ENCODE measurements at places on chromosomes 6 and 20.

GRCh38 chr6:122422614-122423267 is 23.3 kb downstream of the HSF2 start:
- no peak for DNase-seq

- peak; percentile 100 for DNase-seq
Measured at GRCh38 chr6:27838058-27838944, 73.9 kb downstream of the OR2B2 start.

DNA sequence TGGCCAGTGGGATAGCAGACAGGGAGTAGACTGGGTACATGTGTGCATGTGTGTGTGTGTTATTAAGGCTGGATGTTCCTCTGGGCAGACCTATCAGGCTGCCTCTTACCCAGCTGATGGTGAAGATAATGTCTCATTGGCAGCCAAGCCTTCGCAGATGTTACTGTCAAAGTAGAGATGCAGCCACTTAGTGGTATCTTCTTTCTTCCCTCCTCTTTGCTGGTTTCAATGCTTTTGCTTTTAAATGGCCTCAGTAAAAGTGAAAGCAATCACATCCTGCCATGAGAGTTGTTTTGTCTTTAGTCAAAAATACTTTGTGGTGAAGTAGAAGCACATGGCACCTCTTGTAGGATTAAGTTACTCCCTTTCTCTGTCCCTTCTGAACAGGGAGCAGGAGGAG is 57.5 kb downstream of the SNRNP48 start:
- DNase-seq: no peak

GRCh38 chr6:111888928-111889695 is 15.9 kb upstream of the FYN start:
- peak; percentile 92 for DNase-seq

DNA sequence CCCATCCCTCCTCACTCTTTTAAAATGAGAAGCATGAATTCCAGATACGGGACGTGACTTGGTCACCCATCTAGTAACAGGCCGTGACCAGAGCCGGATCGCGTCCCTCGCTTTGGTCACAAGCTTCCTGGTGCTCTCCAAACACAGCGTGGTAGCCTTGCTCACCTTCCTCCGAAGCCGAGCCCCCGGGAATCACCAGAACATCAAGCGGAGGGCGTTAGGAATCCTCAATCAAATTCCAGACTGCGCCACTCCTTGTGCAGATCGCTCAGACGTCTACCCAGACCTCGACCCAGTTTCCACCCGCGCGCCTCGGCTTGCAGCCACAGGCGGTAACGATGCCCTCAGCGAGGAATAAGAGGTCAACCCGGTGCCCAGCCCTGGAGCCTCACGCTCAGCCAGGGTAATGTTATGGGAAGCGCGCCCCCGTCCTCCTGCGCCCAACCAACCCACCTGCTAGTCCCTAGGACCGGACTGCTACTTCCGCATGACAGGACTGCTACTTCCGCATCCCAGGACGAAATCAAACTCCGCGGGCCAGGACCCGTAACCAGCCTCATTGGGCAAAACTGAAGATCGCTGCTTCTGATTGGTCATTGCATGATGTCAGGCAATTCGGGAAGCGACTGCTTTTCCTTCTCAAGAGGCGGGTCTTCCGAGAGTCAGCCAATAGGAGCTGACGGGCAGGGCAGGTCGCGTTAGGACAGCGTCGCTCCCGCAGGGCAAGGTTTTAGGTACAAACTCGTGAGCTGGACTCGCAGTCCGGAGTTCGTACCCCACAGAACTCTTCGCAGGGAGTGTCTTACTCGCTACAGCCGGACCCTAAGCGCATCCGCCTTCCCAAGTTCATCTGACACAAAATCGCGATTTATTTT is at the start of gene MTFR2:
Gene MTFR2 (minus strand): TSS at position 501 of the 875 bp plus-strand sequence. CDS start 1,212 bp downstream, outside the sequence.
- peak; percentile 100 for DNase-seq

GRCh38 chr6:31214516-31214915 is 44.0 kb upstream of the POU5F1 start:
- DNase-seq: no peak

GRCh38 chr6:28587746-28588075 is 62.0 kb downstream of the GPX5 start:
- no peak for DNase-seq

DNA sequence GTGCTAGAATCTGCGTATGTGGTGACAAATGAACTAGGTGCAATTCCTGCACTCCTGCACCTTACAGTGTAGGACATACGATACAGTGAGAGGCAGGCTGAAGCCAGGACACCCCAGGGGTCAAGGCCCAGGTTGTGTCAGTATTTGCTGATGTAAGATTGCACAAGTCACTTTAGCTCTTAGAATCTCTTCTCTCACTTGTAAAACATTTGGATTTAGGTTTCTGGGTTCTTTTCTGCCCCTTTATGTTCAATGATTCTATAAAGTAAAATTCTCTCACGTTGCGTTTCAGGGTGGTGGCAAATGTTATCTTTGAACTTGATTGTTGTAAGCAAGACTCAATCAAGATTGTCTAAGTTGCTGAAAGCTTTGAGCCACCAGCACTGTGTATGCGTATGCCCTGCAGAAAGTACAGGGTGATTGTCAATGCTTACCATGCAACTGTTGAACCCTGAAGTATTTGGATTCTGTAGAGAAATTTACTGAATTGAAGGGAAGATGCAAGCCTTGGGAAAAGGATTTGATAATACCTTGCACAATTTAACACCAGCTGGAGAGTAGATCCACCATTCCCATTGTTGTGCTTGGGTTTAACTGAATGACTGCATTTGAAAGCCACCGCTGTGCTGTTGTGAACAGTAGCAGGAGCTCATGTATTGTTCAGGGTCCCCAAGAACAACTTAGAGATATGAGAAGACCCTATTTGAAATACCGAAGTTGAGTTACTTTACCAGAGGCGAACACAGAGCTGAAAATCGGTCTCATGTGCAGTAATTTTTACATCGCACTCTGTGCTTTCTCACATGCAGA is 106.1 kb upstream of the CITED2 start:
- DNase-seq: no peak

DNA sequence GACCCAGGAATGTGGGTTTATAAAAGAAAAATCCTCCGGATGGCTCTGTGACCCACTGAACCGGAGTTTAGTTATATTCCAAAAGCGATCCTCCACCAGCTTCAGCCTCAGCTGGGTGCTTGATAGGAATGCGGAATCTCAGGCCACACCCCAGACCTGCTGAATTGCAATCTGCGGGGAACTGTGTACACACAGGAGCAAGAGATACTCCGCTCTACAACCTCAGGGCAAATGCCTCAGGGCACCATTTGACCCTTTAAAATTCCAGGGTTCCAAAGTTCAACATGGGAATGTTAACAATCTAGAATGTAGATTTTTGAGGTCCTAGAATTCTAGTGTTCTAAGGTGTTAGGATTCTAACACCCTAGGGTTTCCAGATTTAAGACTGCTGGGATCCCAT is 10.8 kb downstream of the BPIFA2 start:
- no peak for DNase-seq

DNA sequence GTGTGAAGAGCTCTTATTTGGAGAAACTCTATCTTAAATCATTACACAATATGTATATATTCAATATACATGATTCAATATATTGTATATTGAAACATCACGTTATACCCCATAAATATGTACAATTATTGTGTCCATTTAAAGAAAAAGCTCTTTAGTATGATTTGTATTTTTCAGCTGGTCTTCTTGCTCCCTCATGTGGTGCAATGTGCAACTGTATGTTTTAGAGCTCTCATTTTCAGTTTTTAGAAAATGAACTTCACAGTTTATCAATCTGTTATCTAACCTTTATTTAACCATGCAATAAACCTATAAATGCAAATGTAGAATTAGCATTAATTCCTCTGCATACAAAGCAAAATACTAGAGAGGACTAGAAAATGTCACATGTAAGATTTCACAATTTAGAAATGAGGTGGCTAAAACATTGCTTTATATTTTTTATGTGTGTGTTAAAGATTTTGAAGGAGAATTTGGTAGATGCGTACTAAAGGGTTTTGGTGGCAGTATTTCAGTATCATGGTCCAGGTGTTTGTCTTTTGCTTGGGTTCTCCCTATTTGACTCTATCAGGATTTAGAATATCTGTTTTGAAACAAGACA is 167.1 kb downstream of the PHF3 start:
- no peak for DNase-seq

DNA sequence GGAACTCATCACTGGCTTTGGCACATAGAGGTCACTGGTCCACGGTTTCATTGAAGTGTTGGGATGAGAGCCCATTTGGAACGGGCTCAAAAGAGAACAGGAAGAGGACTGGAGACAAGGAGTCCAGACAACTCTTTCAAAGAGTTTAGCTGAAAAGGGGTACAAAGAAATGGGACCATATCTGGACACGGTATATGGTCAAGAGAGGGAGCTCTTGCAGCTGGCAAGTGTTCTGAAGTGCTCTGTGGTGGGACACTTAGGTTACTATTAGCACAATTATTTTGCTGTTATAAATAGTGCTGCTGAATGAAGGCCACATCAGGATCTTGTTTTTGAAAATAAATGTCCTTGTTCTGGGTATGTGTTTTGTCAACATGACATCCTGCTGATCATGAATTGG is 4.6 kb downstream of the SGK2 start:
- DNase-seq: no peak

DNA sequence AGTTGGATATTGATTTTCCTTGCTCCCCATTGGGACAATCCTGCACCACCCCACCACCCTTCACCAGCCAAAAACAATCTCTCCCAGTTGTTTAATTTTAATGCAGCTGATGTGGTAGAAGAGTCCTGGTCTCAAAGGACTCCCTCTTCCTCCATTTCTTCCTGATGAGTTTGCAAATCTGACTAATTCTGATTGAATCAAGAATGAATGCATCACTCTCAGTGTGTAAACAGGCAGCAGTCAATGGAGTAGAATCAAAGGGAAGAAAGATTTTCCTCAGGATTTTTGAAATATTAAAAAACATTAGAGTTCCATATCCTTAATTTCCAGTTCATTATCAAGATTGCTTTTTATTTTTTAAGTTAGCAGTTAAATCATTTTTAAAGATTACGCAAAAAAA is 54.0 kb downstream of the PLG start:
- no peak for DNase-seq

DNA sequence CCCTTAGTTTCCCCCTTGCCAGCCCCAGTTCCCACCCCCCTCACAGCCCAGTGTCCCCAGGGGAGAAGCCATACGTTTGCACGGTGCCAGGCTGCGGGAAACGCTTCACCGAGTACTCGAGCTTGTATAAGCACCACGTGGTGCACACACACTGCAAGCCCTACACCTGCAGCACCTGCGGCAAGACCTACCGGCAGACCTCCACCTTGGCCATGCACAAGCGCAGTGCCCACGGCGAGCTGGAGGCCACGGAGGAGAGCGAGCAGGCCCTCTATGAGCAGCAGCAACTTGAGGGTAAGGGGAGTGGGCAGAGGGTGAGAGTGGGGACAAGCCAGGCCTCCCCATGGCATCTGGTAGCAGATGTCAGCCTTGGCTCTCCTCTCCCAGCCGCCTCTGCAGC is 5.1 kb upstream of the DEF6 start:
- DNase-seq: no peak

DNA sequence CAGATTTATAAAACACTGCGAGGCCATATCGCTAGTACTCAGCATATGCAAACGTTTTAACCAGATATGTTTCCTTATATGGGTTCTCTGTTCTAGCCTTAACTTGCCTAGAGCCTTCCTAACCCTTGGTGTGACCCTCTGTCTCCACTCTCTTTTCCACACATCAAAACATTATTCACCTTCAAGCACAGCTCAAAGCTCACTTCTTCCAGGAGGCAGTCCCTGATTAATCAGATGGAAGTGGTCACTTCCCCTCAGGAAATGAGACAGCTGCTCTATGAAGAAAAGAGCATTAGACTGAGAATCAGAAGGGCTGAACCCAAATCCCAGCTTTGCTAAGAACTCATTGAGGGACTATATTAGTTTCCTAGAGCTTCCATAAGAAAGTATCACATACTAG is 39.8 kb upstream of the SLC17A4 start:
- no peak for DNase-seq

GRCh38 chr6:158041788-158042187 is 60.1 kb downstream of the SYNJ2 start:
- DNase-seq: no peak

GRCh38 chr20:40368876-40369275 is 320.2 kb downstream of the MAFB start:
- DNase-seq: no peak

DNA sequence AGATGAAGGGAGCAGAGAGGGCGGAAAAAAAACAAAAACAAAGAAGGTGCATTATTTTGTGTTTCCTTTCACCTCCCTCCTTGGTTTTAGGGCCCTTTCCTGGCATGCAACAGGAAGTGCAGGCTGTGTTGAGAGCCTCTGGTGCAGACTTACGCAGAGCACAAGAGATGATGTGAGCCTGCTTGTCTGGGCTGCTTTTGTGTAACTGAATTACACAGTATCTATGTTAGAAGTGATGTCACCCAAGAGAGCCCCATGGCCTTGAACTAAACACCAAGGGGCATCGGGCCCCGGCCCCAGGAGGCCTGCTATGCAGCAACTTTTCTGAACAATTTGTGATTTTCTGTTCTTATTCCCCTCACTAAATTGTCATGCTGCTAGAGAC is 25.5 kb downstream of the GNAS start:
- no peak for DNase-seq

DNA sequence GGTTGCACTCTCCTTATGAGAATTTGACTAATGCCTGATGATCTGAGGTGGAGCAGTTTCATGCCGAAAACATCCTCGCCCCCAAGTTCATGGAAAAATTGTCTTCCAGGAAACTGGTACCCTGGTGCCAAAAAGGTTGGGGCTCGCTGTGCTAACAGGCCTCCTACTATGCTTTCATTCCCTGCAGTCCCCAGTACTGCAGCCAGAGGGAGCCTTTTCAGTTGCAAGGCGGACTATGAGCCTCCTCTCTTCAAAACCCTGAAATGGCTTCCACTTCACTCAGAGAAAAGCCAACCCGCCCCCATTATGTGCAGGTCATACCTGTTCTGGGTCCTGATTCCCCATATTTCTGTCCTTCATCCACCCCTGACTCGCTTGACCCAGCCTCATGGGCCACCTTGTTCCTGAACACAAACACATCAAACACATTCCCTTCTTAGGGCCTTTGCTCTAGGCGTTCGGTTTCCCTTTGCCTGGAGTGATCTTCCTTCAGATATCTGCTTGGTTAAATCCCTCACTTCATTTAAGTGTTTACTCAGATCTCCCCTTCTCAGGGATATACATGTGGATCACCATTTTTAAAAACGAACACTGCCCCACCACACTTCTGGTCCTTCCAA is 173.7 kb downstream of the PHACTR1 start:
- DNase-seq: no peak

DNA sequence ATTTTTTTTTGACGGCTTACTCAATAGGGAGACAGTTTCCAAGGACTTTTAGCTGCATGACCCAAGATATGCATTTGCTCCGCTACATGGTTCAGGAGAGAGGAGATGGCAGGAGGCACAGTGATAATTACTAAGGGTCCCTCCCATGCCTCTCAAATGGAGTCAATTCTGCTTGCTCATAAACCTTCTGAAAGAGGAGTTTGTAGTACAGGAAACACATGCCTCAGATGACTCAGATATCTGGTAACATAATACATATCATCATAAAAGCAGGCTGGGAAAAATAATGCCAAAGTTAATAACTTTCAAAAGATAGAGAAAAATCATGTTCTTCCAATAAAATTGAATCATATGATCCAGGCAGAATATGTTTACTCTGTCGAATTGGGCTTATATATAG is 97.6 kb upstream of the DEFB112 start:
- DNase-seq: no peak

Measured in muscle of leg (tissue), 16 donors.